ENCODE measurements at places on chromosomes 11 and 22.

GRCh38 chr22:19890502-19891316 is 36.0 kb upstream of the GNB1L start:
- no peak for DNase-seq

GRCh38 chr11:122258446-122259194 is 142.6 kb upstream of the BLID start:
- DNase-seq, result no peak

DNA sequence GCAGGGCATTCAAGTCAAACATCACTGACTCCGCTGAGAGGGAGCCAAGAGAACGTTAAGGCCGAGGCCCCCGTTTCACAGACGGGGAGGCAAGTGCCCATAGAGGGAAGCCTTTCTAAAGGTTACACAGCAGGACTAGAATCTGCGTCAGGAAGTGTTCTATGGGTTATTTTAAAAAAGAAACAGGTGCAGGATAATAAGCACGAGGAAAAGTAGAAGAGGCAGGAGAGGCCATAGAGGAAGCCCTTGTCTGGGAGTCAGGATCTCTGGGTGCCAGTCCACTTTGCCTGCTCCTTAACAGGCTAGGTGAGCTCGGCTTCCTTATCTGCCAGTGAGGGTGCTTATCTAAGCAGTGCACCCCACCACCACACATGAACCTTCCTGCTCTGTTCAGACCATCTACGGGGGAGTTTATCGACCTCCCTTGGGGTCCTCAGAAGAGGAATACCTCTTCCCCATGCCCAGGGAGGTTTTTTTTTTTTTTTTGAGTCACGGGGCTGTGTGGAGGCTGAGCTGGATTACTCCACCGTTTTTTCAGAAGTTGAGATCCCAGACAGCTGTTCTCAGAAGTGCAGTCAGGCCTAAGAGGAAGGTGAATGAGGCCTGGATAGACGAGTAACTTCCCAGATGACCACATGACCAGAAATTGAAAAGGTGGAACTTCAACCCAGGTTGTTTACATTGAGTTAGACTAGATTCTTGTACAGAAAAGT is 1.2 kb upstream of the FCHSD2 start:
- DNase-seq, result peak; percentile 62

GRCh38 chr11:3890014-3890413 is 34.5 kb downstream of the STIM1 start:
- no peak for DNase-seq

GRCh38 chr11:72398058-72398758 is 36.1 kb downstream of the CLPB start:
- DNase-seq, result no peak

DNA sequence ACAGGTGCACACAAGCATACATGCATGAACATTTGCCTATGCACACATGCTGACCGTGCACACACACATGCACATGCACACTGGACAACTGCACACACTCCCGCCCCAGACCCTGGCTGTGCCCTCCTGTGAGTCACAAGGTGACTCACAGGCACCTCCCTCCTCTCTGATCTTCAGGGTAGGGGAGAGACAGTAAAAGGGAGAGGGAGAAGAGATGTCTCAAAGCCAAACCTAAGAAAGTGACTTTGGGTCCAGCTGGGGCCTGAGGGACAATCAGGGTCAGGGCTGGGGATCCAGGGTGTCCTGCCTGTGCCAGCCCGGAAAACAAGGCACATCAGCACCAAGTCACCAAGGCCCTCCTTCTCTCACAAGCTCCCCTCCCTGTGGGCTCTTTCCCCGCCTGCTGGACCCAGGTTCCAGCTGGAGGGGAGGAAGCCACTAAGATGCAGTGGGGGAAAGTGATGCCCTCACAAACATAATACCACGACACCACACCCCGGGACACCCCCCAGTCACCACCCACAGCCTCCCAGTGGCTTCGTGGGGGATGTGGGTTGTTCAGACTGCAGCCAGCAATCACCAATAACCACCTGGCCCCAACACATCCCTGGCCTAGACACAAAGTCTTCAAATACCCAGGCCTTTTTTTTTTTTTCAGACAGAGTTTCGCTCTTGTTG is 39.3 kb downstream of the PDGFB start:
- DNase-seq, result no peak

GRCh38 chr11:16841984-16842383 is 103.5 kb downstream of the C11orf58 start:
- no peak for DNase-seq

GRCh38 chr22:32043391-32043790 is 330 bp downstream of the SLC5A1 start:
- no peak for DNase-seq

GRCh38 chr11:5891216-5891800 is 1.7 kb upstream of the OR52E5 start:
- no peak for DNase-seq

DNA sequence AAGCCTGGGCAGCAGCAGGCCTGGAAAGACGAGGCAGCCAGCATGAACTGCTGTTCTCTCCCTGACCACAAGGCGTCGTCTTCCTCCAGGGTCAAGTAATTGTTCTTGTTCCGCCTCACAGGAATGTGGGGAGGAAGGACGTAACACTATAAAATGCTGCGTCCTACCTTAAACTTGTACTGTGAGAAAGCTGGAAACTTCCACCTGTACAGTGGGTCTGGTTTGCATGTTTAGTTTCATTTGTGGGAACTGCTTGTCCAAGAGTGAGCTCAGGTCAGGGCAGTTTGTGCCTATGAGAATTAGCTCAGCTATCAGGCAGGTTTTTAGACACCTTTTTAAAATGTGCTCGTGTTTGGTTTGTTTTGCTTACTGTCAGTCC is 55.2 kb downstream of the PANX1 start:
- DNase-seq, result peak; percentile 80

DNA sequence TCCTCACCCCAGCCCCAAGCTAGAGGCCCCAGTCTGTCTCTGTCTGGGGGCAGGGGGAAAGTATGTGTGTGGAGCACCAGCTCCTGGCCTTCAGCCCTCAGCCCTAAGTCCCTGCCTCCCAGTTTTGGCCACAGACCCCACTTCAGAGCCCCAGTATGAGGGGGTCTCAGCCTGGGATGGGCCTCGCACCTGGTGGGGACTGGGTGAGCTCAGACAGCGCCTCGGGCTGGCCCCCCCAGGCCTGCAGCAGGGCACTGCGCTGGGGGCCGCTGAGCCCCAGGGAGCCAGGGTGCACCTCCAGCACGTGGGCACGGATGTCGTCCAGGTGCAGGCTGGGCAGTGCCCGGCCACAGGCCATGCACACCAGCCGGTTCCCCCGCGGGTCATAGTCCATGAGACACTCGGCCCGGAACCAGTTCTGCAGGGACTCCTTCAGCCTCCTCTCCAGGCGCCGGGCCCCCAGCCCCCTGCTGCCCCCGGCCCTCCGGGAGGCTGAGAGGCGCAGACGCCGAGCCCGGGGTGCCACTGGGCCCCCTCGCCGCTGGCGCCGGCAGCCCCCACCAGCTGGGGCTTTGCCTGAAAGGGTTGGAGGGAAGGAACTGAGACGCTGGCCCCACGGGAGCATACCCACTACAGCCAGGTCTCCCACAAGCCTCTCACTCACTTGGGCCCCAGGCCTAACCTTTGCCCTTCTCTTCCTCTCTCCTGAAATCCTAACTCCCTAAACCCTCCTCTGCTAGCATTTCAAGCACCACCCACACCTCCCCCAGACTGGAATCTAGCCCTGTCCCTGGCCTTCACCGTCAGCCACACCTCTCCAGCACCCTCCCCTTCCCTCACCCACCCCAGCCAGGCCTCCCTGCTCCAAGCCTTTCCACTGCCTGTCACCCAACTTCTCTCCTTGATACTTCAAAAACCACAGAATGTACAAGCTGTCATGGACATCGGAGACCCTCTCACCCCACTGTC is 3.6 kb downstream of the ZFTA start:
- DNase-seq, result peak; percentile 60

GRCh38 chr11:43983221-43983810 is 40.9 kb downstream of the C11orf96 start:
- DNase-seq, result no peak

DNA sequence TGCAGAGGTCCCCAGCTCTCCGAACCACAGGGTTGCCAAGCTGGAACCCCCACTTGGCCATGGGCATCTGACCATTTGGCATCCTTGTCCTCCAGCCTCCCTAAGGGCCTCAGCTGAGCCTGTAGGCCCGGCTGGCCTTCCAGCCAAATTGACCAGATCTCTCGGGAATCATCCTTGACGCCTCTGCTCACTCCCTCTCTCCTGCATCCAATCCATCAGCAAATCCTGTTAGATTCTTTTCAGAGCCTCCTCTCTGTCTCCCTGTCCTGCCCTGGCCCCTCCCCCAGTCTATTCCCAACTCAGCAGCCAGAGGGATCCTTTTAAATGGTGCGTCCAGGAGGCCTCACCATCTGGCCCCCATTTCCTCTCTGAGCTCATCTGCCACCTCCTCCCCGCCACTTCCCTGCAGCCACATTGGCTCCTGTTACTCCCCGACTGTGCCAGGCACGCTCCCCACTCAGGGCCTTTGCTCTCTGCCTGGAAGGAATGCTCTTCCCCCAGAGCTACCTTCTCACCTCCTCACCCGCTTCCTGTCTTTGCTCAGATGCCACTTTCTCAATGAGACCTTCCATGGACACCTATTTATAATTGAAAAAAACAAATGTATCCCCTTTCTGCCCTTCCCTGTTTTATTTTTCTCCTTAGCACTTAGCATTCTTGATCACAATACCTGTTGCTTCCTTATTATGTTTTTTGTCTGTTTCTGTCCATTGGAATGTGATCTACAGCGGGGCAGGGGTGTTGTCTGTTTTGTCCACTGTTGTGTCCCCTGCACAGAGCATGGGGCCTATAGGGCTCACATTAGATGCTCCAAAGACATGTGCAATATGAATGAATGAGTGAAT is 78.1 kb downstream of the NFAM1 start:
- peak; percentile 20 for DNase-seq

GRCh38 chr22:23772315-23772648 is 367 bp upstream of the MMP11 start:
- no peak for DNase-seq

DNA sequence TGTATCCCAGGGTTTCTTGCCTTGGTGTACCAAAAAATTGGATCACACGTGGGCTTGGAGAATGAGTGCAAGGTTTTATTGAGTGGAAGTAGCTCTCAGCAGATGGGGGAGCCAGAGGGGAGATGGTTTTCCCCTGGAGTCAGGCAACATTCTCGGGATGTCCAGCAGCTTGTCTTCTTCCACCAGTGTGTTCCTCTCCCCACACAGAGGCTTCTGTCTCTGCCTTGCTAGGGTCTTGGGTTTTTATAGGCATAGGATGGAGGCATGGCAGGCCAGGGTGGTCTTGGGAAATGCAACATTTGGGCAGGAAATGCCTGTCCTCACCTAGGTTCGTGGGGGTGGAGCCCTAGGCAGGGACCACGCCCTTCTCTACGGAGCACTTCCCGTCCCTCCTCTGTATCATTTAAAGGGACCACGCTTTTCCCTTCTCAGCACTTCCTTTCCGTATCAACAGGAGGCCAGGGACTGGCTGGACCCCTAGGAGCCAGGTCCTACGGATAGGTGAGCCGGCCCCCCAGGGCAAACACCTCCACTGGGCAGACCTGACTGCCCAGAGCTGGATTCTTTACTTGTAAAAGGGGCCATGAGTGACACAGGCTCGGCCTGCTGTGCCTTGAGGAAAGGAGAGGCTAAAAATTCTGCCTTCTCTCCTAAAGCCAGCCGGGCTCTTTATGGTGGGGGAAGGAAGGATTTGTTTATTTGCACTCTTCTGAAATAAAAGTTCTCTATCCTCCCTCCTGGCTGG is 55.3 kb upstream of the CCDC188 start:
- peak; percentile 71 for DNase-seq

- DNase-seq, result no peak
These were observed 29.2 kb downstream of the NF2 start for GRCh38 chr22:29632672-29633071.

DNA sequence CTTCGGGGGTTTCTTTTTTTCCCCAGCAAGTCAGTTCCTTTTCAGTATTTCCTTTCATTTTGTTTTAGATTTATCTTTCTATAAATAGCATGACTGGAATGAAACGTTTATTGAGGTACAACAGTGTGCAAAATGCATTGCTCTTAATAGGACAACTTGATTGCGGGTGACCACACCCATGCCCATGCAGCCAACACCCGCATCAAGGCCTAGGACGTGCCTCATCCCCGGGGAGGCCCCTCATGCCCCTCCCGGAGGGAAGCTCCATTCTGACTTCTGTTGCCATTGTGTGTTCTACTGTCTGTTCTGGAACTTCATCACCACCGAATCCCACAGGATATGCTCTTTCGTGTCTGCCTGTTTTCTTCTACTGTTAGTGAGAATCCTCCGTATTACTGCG is 82.2 kb downstream of the RPS6KA4 start:
- DNase-seq, result no peak

GRCh38 chr22:25757686-25758085 is 15.7 kb downstream of the MYO18B start:
- DNase-seq, result no peak

- DNase-seq, result no peak
These were observed 647.2 kb upstream of the ANO5 start for GRCh38 chr11:21545699-21546098.

- DNase-seq, result no peak
These were observed 37.3 kb downstream of the C11orf96 start for GRCh38 chr11:43979571-43980219.

GRCh38 chr11:88345408-88345807 is 7.9 kb upstream of the CTSC start:
- no peak for DNase-seq

DNA sequence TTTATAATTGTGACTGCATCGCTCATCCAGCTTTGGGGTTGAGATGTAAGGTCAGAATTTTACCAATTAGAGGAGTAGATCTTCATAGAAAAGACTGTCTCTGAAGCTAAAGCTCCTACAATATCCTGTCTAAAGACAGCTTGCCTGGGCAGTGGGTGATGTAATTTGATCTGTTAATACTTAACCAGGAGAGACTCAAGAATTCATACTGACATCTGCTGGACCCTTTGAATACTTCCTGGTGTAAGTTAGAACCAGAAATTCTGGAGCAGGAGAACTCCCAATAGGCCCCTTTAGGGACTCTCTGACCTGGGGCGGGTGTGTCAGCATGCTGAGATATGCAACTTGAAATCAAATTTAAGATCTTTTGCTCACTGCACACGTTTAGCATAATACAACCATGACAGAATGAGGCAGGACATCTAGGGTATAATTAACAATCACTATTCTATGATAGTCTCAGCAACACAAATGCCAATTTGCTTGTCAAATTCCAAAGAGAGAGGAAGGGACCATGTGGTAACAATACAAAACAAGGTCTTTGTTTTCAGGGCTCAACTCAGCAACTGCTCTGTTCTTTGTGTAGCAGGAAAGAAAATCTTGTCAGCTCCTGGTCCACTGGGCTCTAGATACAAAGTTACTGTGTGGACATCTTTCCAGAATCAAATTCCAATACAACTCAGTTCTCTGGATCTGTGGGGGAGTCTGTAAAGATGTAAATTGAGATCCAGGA is 143.9 kb downstream of the INSC start:
- DNase-seq, result peak; percentile 64

DNA sequence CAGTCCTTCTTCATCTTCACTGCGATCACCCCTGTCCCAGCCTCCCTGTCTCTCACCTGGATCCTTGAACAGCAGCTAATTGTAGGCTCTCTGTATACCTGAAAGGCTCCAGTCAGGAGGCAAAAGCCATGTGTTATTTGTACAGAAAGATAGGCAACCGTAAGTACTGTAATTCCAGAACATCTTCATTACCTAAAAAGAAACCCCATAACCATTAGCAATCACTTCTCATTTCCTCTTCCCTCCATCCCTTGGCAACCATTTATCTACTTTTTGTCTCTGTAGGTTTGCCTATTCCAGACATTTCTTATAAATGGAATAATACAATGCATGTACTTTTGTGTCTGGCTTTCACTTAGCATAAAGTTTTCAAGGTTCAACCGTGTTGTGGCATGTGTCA is 17.8 kb downstream of the NAGA start:
- DNase-seq, result no peak
